ENCODE measurements at places on chromosomes 3 and 15.

DNA sequence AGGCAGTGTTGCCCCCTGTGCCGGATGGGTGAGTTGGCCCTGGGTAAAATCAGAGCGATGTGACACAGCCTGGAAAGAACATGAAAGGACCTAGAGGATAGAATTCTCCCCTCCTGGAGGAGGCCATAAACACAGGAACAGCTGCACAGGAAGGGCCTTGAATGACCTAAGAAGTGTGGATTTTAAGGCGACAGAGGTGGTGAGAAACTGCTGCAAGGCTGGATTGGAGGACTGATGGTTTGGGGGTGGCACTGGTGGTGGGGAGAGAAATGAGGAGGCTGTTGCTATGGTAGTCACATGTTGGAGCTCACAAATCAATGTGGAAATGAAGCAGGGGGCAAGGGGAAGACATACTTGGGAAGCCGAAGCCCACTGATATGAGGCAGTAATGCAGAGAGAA lies 13.8 kb downstream of the XIRP1 start:
- DNase-seq = no peak

- DNase-seq = no peak
Measured at GRCh38 chr3:8497582-8497981, 4.0 kb upstream of the LMCD1 start.

DNA sequence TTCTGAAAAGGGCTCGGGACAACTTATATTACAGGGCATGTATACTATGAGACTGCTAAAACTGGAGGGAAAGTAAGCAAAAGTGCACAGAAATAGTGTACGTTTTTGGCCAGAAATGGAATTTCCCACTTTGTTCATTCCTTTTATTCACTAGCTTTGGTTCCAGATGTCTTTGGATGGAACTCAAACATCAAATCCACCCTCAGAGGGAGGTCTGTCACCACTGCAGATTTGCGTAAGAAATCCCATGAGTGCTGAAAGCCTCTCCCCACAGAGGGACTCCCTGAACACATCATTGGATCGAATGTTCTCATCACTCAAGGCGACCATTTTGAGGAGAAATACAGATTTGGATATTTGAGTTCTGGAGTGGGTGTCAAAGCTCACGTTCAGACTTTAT lies 71.6 kb downstream of the FEM1B start:
- no peak for DNase-seq

- no peak for DNase-seq
Measured at GRCh38 chr3:115293321-115293720, 146.2 kb upstream of the ZBTB20 start.

DNA sequence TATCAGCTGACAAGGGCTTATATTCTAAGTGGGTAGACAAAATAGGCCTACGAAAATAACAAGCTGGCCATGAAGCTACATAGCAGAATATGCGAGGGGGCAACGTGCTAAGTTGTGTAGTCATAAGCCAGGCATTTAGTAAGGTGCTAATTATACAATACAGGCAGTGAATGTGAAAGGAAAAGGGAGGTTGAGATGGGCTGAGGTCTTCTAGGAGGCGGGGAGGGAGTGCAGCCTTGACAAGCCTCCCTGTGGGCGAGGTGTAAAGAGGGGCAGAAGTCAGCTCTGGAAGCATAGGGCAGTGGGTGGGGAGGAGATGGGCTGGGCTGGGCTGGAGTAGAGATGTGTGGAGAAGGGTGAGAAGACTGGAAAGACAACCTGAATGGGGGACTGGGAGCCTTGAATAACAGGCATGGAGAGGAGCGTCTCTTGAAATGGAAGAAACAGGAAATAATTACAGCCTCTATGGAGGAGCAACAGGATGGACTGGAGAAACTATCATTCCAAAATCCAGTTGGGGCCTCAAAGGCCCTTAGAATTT lies 1.2 kb downstream of the TIGIT start:
- no peak for DNase-seq

DNA sequence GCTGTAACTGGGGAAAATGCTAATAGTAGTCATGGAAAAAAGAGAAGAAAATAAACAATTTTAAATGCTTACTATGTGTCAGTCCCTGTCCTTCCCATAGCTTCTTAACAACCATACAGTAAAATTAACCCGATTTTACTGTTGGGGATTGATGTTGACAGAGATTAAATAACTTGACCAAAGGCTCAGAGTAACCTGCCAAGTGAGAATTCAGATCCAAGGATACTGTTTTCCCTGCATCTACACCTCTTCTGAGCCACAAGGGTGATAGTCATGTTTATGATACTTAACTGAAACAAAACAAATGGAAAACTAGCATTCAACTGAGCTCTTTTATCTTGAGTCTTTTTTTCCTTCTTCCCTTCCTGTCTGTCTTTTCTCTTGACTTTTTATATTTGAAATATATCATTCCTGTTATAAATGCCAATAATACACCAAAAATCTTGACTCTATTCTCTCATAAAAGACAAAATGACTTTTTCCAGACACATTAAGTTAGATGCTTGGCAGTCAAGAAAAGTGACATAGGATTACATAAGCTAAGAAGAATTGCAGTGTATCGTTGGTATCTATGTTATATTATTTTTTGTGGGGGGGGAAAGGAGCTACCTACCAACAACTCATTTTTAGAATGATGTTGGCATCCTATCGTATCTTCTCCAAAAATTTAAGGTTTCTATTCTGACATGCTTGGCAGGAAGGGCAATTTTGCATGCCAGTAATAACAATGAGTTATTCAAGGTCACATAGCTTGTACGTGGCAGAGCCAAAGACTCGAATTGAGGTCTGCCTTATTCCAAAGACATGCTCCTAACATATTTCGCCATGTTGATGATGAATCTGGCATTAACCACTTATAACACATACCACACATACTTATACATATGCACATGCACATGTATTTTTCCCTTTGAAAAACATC lies 306.6 kb upstream of the KCNH8 start:
- no peak for DNase-seq

GRCh38 chr15:55846116-55846707 lies 103.3 kb upstream of the PRTG start:
- DNase-seq = peak; percentile 53

DNA sequence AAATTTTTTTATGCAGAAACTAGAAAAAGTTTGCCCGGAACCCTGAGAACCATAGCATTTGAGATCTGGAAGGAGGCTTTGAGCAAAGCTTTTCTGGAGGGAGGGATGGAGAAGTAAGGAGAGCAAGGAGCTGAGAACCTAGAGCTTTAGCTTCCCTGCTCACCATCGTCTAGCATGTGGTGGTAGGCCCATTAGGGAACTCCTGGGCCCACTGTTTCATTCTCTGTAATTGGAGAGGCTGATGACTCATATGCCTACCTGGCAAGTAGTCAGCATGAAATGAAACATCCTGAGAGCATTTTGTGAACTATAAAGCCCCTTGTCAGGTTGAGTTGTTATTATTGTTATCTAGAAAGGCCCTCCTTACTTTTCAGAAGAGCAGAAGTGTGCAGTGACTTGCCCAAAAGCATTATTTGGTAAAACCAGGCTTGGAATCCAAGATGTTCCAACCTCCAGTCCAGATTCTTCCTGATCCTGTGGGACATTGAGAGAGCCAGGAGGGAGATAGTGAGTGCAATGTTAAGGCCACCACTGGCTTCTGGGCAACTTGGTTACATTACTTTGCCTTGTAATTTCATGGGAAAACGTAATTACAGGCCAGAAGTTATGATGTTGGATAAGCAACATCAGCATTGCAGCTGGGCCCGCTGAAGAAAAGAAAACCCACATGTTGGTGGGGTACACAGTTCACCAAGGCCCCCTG lies 104.5 kb upstream of the BFSP2 start:
- no peak for DNase-seq

DNA sequence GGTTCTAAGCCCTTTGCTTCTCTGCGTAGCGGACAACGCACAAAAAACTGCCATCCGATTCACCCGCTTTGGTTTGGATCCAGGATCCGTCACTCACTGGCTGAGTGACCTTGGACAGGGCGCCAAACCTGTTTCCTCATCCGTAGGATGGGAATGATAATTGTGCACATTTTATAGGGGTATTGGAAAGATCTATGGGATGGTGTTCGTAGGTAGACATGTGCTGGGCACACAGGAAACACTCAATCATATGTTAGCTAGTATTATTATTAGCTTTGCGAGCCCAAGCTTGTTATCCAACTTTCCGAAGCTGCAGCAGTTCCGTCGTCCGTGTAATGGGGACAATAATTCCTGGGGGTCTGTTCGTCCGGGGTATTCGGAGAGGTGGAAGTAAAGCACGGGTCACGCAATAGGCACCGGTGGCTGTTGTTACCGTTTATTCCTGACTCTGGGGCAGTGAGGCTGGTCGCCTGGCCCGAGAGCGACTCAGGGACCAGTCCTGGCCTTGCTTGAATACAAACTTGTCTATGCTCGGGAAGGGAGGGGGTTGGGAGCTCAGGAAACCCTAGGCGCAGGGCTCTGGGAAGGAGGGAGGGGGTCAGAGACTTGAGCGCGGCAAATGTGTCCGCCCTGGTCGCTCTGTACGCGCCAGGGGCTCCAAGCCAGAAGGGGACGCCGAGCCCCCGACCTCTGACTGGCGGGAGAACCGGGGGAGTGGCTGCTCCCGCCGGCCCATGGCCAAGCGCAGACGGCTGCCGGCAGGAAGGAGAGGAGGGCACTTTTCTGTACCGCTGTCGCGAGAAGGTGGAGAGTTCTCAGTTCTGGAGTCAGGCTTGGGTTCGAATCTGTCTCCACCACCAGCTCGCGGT lies 1.3 kb downstream of the SPSB4 start:
- no peak for DNase-seq

GRCh38 chr15:77874063-77874462 lies 203.4 kb downstream of the TBC1D2B start:
- no peak for DNase-seq

- DNase-seq = no peak
Measured at GRCh38 chr3:133843634-133844033, 38.0 kb downstream of the SRPRB start.

- no peak for DNase-seq
Measured at GRCh38 chr3:106251160-106251892, 382.5 kb upstream of the CBLB start.

GRCh38 chr3:76661527-76662250 lies 378.2 kb upstream of the ROBO2 start:
- no peak for DNase-seq

DNA sequence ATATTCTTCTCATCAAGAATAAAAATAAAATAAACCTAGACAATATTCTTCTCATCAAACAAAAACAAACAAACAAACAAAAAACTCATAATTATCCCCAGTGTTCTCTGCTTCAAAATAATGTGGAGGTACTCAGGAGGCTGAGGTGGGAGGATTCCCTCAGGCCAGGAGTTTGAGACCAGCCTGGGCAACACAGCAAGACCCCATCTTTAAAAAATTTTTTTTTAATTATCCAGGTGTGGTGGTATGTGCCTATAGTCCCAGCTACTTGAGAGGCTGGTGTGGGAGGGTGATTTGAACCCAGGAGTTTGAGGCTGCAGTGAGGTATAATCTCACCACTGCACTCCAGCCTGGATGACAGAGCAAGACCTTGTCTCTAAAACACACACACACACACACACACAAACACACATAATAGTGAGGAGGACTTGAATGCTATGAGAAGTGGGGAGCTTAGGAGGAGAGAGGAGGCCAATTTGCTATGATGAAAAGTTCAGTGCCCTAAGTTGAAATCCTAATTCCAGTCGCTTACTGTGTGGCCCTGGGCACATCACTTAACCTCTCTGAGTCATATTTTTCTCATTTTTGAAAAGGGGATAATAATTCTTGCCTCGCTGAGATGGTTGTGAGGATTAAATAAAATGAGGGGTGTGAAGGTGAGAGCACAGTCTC lies 35.8 kb upstream of the HERC1 start:
- DNase-seq = no peak

GRCh38 chr15:74403991-74404563 lies 29.7 kb downstream of the SEMA7A start:
- DNase-seq = no peak

DNA sequence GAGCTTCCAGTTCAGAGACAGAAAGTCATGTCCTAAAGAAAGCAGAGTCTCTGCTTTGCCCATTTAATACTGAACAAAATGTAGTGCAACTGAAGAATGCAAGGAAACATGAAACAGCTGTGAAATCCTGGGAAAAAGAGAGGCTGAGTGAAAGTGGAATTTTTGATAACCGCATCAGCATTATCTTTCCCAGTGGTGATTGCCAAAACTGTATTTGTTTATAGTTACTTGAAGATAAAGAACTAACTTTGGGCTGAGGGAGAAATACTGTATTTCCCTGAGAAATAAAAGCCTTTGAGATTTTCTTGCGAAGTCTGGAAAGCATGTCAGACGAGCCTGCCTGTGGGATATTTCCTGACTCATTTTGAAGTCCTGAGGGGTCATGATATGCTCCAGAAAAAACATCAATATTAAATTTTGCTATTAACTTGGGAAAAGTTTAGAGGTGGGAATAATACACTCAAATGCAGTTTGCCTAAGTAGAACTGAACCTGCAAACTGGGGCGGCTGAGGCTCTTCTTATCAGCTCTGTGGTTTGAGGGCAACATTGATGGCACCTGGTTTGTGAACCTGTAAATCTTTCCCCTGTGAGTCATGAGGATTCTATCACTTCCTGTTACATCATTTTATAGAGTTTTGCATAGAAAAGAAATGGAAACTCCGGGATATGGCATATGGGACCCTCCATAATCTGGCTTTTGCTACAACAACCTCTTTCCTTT lies 855.3 kb downstream of the MCTP2 start:
- DNase-seq = no peak

GRCh38 chr15:101501703-101502373 lies 12.3 kb upstream of the PCSK6 start:
- peak; percentile 78 for DNase-seq

DNA sequence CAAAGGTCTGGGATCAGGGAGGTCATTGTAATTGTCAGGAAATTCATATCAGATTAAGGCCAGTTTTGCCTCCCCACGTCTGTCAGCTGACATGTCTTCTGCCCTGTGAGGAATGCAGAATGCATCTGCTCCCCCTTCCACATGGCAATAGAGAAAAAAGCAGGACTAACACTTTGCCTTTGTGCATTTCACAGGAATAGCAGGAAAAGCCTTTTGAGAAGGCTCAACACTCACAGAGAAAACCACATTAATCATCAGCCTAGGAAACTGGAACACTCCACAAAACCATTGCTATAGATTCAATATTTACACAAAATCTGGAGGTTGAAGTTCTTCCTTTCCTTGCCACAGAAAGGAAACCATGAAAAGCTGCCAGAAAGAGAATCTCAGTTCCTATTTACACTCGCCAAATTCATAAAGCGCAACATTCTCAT lies 165.2 kb upstream of the HES1 start:
- no peak for DNase-seq

GRCh38 chr3:159586571-159587202 lies 401.9 kb upstream of the IL12A start:
- peak; percentile 33 for DNase-seq

GRCh38 chr3:45154641-45155147 lies 8.5 kb upstream of the CDCP1 start:
- no peak for DNase-seq

DNA sequence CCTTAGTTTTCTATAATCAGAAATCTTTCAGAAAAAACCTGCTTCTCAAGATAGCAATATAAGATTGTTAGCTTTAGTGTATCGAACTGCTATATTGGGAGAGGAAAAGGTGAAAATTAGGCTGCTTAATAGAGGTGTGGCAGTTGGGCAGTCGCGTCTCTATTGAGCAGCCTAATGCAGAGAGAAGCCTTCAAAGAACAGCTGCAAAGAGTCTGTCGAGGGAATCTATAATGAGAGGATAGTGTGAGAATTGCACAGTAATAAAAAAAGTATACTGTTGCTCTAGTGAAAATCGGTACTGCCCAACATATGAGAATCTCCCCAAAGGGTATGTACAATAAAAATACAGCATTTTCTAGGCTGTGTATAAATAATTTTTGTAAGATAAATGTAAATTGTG lies 184.4 kb downstream of the TCF12 start:
- no peak for DNase-seq

Measured in globus pallidus (tissue), 1 donor.